ENCODE measurements at places on chromosomes 3 and 15. TPM values are rescaled to one million over a fixed set of nuclear protein-coding genes. Genes with fewer than 3 reads are reported as not detected.

GRCh38 chr15:73001840-73002239, 50.4 kb upstream of the NEO1 start:
- DNase-seq, result no peak

DNA sequence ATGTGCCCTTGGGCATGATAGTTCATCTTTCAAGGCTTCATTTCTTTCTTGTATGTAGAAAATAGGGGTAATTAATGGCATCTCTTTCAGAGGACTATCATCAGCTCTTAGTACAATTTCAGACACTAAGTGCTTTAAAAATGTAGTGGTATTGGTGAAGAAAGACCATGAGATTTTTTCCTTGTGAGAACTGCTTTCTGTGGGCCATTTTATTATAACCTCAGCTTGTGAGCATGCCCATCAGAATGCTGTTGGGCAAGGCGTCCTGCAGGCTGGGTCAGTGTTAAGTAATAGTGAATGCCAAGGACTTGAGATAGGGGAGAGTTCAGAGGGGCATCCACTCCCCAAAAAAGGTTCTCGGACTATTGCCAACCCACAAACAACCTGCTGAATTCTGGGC, 187.9 kb downstream of the GHSR start:
- no peak for DNase-seq

GOLGA8O gene
- total RNA-seq, result not detected

- DNase-seq, result no peak
These were observed 316.0 kb downstream of the RORA start for GRCh38 chr15:60912984-60913697.

DNA sequence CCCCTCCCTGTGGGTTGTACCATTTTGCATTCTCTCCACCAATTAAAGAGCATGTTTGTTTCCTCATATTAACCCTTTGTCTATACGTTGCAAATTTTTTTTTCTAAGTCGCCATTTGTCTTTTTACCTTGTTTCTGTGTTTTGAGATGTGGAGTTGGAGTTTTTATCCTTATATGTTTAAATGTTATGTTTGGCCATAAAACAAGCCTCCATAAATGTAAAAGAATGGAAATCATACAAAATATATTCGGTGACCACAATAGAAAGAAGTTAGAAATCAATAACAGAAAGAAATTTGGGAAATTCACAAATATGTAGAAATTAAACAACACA, 29.2 kb downstream of the LRRK1 start:
- DNase-seq, result no peak
